ENCODE measurements at places on chromosomes 2 and 18.

DNA sequence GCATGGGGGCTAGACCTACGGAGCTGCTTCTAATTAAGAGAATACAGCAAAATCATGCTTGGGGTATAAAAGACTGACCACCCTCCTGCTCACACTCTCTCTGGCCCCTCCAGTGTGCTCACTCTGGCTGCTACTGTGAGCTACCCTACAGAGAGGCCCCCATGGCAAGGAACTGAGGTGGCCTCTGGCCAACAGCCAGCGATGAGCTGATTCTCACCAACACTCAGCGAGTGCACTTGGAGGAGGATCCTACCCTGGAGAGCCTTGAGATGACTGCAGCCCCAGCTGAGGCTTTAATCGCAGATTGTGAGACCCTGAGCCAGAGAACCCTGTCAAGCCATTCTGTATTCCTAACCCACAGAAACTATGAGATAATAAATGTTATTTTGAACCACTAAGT lies 88.2 kb downstream of the GFPT1 start:
- DNase-seq = peak; percentile 53

GRCh38 chr2:67240507-67240906 lies 156.6 kb upstream of the ETAA1 start:
- DNase-seq = no peak

- DNase-seq = no peak
Measured at GRCh38 chr2:46326231-46326980, 29.2 kb downstream of the EPAS1 start.

- DNase-seq = no peak
Measured at GRCh38 chr2:71071681-71072398, 3.4 kb downstream of the NAGK start.

GRCh38 chr2:241201445-241202267 lies 13.2 kb downstream of the ANO7 start:
- DNase-seq = no peak

DNA sequence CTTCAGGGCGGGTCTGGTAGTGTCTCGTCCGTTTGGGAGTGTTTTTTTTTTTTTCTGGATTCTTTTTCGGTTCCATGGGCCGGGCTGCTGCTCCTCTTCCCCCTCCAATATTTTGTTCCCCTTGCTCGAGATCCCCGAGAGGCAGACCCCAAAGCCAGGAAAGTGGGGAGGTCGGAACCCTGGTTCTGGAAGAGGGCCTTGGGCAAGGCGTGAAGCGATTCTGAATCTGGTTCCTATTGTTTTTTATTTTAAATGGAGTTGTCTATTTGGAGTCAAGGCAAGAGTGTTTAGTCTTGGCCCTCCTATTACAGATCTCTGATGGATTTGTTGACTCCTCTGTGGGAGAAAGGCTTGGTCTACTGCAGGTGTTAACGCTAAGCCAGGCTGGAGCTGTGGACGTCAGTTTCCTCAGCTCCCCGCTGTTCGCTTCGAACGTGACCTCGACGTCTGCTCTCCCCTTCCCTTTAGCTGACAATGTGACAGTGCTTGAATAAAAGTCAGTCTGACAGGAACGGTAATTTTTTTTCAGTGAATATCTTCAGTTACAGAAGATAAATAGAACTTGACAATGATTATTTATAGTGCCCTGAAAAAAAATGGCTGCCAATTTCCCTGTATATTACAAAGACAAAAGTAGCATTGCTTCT lies 683 bp upstream of the DNAJC27 start:
- DNase-seq = peak; percentile 34

- DNase-seq = no peak
Measured at GRCh38 chr2:132733094-132733493, 63.1 kb upstream of the LYPD1 start.
